ENCODE measurements at places on chromosomes 2 and 18.

DNA sequence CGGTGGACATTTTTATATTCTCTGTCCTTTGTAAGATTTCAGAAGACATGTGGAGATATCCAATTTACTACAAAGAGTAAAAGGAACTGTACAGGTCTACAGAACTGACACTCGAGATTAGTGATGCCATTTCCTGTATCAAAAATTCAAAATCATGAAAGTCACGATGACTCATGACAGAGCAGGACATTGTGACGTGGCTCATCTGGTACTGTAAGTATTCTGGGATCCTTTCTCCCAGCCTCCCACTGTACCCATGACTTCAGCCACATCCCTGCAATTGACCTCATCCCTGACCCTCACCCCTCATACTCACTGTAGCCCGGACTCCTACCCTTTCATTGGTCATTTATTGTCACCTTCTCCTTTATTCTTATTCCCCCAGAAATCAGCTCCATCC is 736.5 kb downstream of the EPHA4 start:
- no peak for DNase-seq

DNA sequence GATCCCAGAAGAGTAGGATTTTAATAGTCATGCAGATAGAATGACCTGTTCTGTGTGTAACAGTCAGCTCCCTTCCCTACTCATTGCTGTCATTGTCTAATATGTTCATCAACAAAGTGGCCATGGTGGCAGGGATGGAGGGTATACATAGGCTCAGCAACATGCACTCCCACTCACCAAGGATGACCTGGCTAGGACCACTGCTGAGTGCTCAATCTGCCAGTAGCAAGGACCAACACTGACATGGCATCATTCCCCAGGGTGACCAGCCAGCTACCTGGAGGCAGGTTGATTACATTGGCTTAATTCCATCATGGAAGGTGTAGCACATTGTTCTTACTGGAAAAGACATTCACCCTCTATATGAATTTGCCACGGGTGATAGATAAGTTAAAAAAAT is 401.7 kb upstream of the CELF4 start:
- no peak for DNase-seq

GRCh38 chr2:20674974-20675679 is 8.2 kb downstream of the GDF7 start:
- DNase-seq = no peak

- DNase-seq = peak; percentile 10
These were observed 423 bp upstream of the TTC27 start for GRCh38 chr2:32627441-32627813.

DNA sequence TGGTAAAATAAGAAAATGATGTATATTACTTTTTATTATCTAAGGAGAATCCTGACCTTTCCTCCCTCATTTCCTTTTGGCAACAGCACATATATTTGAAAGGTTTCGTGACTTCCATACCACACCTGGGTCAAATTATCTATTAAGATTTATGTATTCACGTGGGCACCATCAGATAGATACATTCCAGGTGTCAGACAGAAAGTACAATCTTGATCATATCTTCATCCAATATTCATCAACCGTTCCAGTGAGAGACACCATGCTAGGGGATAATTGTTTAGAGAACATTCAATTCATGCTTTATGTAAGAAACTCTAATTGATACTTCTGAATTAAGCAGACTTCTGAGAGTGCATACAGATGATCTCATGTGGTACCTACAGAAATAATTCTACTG is 73.7 kb downstream of the SCN9A start:
- no peak for DNase-seq

DNA sequence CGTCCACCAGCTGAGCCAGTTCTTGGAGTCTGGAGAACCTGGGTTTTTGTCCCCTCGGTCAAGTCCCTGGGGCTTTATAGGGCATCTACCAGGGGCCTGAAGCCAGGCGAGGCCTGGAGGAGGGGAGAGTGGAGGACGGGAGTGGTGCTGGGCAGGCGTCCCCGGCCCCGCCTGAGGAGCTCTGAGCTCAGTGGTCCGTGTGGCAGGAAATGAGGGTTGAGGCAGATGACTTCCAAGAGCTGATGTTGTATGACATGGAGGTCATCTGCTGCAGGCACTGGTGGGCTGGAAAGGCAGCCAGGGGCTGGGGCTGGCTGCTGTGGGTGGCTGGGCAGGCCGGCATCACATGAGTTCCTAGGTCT is 118.5 kb upstream of the HS6ST1 start:
- DNase-seq = no peak

DNA sequence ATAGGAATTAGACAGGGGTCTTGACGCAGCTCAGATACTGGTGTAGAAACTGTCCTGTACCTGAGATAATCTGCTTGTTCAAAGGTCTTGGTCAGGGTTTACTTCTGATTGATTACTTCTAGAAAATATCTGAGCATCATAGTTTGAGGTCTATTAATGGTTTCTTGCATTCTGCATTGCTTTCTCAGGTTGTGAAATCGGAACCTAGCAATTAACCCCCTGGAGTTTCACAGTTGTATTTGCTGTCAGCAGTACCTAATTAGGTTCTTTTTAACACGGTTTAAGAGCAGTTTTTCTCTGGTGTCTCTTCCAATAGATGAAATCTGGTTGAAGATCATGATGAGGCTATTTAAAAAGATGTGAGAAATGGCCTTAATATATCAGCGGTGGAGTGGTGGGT is 428.6 kb upstream of the SYT4 start:
- no peak for DNase-seq

GRCh38 chr18:2201036-2201600 is 370.2 kb downstream of the METTL4 start:
- no peak for DNase-seq

DNA sequence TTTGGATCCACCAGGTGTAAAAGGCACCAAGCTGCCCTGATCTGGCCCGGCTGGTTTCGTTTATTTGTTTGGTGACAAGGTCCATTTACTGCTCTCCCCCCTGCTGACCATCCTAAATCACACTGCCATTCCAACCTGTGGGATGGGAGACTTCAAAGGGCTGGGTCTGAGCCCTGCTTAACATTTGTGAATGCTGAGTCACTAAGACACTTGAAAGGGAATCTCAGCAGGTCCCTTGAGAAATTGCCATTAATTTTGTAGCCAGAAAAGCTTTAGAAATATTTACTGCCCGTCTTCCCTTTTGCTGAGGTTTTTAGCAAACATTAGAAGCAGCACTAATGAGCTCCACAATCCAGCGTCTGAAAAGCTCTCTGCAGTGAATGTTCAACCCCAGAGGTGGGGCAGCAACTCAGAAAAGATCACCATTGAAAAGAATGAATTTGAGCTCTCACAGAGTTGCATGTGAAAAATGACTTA is 133.8 kb downstream of the ARL4C start:
- DNase-seq = no peak

DNA sequence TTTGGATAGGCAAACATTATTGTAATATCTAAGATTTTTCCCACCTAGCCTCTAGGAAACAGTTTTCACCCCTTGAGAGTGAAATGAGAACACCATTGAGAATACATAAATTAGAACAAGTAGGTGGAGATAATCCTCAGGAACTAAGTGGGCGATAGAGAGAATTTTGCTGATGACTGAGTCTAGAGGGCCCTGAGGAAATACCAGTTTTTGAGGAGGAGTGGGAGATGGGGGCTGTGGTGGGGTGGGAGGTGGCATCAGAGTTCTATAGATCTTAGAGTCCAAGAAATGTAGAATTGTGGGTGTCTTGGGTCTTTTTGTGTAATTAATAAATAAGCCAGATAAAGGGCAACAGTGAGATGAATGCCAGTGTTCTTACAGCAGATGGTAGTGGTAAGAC is 11.8 kb downstream of the NCAPH start:
- DNase-seq = no peak

DNA sequence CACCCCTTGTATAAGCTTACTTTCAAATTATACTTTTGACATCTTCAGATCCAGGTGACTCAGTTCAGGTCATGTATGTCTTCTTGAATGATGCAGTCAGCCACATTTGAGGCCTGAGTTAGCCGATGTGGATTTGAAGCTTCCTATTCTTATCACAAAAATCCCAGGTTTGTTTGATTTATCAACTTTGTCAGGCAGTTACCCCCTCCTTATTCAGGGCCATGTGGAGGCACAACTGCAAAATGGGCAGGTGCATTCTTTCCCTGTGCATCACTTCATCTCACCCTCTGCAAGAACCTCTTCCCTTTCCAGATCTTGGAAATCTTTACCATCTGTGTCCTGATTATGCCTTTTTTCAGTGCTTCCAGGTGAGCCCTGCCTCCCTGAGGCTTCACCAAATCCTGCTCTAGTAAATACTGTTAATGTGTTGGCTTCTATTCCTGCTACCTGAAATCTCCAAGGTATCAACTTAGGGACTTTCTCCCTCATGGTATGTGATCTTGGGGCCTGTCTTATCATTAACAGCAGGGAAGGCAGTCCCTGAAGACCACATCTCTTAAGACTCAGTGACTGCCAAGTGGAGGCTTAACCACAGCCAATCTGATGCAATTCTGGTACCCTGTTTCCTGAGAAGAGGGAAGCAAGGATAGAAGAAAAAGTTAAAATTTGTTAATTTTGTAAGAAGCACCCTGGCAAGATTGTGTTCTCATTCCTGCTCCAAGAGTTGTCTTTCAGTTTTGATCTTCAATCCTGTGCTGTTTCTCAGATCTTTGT is 9.4 kb upstream of the ARHGAP28 start:
- DNase-seq = no peak

DNA sequence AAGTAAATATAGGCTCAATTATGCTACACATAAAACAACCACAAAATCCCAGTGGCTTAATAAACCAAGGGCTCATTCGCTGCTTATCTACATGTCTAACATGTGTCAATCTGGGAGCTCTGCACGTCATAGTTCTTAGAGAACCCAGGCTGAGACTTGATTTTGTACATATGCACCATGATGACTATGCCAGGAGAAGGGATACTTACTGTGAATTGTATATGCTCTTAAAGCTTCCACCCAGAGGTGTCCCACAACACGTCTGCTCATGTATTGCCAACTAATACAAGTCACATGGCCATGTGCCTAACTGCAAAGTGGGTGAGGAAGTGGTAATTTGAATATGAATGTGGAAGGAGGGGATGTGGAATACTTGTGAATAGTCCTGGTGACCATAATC is 262.1 kb downstream of the CPS1 start:
- no peak for DNase-seq

DNA sequence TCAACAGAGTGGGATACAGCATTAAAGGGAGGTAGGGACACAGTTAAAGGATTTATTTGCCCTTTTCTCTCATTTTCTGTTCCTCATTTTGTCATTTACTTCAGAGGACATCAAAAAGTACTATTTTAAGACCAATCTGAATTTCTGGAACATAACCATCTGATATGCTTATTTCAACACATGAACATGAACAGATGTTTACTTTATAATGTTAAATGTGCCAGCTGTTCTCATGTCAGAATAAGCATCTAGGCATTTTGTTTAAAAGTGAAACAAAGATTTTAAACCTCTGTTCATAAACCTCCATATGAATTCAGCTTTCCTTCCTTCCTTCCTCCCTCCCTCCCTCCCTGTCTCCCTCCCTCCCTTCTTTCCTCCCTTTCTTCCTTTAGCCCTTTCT is 677.7 kb downstream of the CNTNAP5 start:
- DNase-seq = no peak

DNA sequence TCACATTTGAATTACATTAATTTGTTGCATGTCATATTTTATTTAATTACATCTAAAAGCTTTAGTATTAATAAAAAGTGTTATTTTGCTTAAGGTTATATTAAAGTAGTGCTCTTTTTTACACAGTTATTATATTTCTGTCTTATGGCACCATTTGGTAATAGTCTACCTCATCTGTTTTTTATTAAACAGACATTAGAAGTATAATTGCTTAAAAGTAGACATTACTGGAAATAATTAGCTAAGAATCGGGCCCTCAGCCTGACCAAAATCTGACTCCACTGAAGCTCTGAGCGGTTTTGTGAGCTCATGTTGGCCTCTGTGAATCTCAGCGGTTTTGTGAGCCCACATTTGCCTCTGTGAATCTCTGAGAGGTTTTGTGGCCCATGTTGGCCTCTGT is 102.5 kb upstream of the SNTG2 start:
- no peak for DNase-seq

GRCh38 chr18:22639026-22639463 is 221.3 kb upstream of the CTAGE1 start:
- no peak for DNase-seq

GRCh38 chr2:237596520-237597195 is 6.1 kb upstream of the RAB17 start:
- DNase-seq = no peak

DNA sequence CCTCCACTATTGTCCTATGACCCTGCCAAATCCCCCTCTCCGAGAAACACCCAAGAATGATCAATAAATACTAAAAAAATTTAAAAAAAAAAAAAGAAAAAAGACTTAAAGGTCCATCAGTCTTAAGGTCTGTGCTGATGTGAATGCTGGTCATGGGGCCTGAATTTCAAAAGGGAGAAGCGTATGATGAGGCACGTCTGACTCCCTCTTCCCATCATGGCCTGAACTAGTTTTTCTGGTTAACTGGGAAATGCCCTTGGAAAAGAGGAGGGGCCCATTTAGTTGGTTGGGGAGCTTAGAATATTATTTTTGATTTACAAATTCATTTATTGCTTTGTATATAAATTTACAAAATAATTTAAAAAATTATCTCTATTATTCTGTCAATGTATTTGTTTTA is 291.0 kb upstream of the CDH19 start:
- DNase-seq = no peak

GRCh38 chr2:11082880-11083279 is 72.4 kb upstream of the SLC66A3 start:
- no peak for DNase-seq

- no peak for DNase-seq
These were observed 51.3 kb downstream of the ACSL3 start for GRCh38 chr2:222912117-222912516.

Measured in stimulated activated CD4-positive, alpha-beta T cell treated with anti-CD3 and anti-CD28 coated beads, TNF-alpha, amount 100 ng/mL, for 4 hours (primary cell).